ENCODE measurements at places on chromosomes 1 and 21.
A peak's percentile ranks its signal among the peaks of the same experiment; 100 is the strongest.

- peak; percentile 65 for DNase-seq
These were observed 85.4 kb upstream of the OLIG2 start for GRCh38 chr21:32940079-32941014.

GRCh38 chr1:193525411-193525810 lies 339.0 kb upstream of the B3GALT2 start:
- no peak for DNase-seq

DNA sequence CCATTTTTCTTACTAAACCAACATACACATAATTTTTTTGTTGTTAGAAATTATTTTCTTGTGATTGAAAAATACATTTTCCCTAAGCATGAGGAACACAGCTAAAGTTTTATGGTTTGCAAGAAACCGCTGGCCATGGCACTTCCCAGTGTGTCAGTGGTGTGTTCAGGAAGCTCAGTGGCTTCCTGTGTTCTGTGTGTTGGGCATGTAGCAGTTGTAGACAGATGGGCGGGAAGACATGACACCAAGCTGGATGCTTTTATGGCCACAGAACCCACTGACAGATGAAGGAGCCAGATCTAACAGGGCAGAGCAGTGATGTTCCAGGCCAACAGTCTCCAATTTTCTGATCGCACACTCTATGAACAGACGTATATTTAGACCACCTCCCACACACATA lies 119.8 kb downstream of the GALNT2 start:
- DNase-seq: no peak

DNA sequence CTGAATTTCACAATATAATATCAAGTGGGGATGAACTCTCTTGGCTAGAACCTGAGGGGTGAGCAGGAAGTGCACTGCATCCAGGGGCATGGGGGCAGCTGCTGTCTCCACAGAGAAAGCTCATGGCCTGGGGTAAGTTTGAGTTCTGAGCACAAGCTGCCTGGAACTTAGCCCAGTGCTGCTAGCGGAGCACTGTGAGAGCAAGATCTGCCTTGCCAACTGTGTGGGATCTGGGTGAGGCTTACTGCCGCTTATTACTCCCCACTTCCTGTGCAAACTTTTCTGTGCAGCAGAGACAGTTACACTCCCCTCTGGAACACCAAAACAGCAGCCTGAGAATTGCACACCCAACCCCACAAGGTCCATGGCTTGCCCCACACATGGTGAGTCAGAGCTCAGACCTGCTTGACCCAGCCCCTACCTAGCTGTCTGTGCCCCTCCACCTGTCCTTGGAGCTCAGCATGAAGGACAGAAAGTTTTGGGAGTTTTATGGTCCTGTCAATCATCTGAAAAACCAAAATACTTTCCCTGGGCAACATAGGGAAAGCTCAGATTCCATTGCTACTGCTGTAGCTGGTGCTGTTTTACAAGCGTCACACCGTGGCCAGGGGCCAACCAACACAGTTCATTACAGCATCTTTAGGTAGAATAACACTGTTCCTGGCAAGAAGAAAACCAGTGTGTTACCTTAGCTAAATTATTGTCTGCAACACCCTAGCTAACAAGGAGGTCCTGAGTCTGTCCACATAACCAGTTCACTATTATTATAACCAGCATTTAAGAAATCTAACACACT lies 762.1 kb upstream of the NEGR1 start:
- no peak for DNase-seq

GRCh38 chr1:192147221-192147620 lies 11.0 kb upstream of the RGS18 start:
- no peak for DNase-seq
